GM12891 (cell line): ENCODE measurements at places on chromosomes 5 and 9.

DNA sequence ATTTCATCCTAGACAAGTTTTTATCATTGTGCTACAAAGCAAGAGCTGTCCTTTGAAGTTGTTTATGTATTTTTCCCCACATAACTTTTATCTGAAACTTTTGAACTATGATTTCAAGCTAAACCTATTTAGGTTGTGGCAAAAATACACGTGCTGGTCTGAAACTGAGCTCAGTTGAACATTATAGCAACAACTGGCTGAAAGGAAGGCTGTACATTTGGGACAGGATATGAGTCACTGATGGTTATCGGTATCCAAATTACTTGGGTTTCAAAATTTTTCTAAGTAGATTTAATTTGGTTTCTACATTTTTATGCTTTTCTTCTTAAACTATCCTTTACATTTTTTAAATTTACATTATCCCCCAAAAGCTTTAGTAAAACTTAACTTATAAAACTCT lies 627.3 kb upstream of the NUDT12 start:
- no peak for DNase-seq

DNA sequence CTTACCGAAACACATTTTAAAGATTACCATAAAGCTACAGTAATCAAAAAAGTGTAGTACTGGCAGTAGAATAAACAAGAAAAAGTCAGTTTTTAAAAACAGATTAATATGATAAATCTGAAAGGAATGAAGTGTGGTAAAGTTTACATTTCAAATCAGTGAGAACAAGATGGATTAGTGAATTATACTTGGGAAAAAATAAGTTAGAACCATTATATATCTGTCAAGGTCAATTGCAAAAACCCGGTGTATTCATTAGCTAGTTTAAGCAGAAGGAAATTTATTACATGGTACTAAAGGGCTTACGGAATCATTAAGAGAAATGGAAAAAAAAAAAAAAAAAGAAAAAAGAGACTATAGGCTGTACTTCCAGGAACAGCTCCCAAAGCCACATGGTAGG lies 164.3 kb downstream of the MUSK start:
- DNase-seq: no peak

GRCh38 chr5:170818232-170818631 lies 34.7 kb downstream of the GABRP start:
- no peak for DNase-seq

GRCh38 chr5:132486318-132487094 lies 4.1 kb downstream of the IRF1 start:
- DNase-seq: no peak
